Fibroblast of skin of abdomen (primary cell): ENCODE measurements at places on chromosomes 3 and 15.
A peak's percentile ranks its signal among the peaks of the same experiment; 100 is the strongest.

GRCh38 chr15:40762919-40763800 lies 708 bp upstream of the GCHFR start:
- DNase-seq, result peak; percentile 65

DNA sequence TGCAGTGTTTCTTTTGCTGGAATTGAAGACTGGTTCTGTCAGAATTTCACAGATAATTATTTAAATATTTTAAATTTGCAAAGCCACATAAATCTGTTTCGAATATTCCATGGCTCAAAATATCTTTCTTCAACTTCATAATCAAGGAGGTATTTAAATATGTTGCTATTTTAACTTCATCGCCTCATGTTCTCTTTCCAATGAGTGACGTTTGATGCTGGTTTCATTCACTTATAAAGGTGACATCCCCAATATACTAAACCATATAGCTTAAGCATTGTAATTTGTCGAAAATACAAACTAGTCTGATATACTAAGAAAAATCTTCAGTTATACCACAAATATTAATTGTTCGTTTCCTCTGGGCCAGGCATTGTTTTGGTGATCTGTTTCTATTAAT lies 22.5 kb downstream of the MBNL1 start:
- DNase-seq, result no peak

GRCh38 chr15:79156704-79157375 lies 66.3 kb upstream of the RASGRF1 start:
- DNase-seq, result no peak

DNA sequence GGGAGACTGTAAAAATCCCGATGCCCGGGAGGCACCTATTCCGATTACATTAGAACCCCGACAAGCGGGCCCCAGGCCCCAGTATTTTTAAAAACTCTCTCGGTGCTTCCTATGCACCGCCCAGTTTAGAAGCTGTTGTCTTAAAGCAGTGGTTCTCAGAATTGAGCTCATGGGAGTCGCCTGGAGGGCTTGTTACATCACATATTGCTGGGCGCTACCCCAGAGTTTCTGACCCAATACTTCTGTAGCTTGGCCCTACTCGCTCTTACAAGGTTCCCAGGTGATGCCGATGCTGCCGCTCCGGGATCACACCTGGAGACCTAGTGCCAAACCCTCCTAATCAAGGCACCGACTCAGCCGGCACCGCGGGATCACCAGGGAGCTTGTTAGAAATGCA lies 35.2 kb downstream of the CPN2 start:
- DNase-seq, result no peak

DNA sequence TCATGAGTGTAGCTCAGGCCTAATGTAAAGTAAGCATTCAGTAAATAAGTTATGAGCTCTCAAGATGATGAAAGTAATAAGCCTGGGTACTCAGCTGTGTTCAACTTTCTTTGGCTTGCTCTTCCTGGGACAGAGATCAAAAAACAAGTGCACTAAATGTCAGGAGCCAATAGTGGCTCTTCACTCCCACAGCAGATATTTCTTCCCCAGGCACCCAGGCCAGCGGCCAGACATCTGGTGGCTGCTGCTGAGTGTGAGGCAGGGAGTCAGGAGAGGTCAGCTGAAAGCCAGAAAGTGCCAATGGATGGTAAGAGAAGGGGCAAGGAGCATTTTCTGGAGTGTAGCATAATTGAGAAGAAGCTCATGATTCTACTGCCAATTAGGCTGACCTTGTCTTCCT lies 18.2 kb upstream of the ITGA11 start:
- no peak for DNase-seq

DNA sequence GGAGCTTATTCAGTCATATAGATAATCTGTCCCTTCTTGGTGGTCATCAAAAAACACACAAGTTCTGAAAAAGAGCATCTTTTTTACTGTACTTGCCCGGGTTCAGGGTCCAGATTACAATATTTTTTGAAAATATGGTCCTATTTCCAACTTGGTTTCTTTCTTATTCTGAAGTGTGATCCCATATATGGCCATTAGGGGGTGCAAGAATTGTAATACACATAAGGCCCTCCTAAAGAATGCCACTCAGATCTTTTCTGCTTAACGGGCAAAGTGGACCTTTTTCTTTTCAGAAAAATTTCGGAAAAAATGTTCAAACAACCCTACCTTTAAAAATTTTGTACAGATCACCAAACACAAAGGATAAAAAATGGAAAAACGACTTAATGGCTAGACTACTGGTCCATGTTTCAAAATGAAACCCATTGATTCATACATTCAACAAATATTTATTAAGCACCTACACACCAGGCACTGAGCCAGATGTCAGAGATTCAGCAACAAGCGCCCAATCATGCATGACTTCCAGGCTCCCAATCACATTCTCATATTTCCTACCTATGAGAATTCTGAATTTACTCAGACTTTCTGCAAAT lies 102.0 kb upstream of the MYRIP start:
- peak; percentile 36 for DNase-seq

DNA sequence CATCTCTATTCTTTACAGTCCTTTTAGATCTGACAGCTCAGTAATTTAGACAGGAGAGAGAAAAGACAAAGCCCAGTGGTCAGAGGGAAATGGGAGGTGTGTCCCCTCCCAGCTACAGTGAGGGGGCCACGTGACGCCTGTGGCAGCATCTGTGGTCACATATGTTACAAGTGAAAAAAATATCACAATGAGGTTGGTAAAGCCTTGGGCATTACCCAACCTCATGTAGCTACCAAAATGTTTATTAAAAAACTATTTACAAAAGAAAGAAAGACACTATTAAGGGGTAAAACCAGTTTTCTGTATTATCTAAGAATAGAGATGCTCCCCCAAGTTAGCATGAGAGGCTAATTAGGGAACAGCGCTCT lies 42.9 kb upstream of the PLCL2 start:
- DNase-seq, result no peak

DNA sequence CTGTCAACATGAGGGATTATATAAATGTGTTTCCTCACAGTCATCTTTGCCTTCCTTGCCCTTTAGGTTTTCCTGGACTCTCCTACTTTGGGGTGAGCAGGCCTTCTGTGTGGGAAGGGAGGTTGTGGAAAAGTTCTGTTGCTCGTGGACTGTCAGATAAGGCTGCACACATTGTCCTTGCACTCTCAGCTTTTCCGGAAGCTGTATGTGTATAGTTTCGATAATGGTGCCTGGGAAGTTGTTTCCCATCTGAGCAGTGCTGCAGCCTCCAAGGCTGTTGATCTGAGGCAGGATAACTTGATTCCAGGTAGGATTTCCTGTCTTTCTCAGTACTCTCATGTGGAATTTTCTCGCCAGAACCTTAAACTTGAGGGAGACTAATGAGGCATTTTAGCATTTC lies 297.8 kb upstream of the AZI2 start:
- DNase-seq, result no peak

- peak; percentile 90 for DNase-seq
Measured at GRCh38 chr15:78075490-78076230, 1.9 kb downstream of the TBC1D2B start.

GRCh38 chr3:50539356-50540286 lies 27.9 kb downstream of the C3orf18 start:
- DNase-seq, result no peak

GRCh38 chr3:54176106-54176505 lies 53.8 kb downstream of the CACNA2D3 start:
- DNase-seq, result no peak

DNA sequence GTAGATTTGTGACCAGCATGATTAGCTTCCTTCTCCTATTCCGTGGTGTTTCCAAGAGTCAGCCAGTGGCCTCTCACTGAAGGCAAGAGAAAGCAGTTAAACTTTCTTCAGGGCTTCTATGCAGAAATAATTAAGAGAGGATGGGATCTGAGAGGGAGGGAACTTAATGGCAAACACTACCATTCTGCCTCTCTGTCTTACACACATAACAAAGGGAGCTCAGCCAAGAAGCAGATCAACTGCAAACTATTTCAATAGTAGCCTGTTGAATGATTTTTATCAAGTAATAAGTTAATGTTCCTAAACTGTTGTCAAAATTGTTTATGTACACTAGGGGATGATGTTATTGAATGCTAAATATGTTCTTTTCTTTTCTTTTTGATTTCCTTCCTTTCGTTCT lies 11.8 kb downstream of the OXSR1 start:
- DNase-seq, result no peak

DNA sequence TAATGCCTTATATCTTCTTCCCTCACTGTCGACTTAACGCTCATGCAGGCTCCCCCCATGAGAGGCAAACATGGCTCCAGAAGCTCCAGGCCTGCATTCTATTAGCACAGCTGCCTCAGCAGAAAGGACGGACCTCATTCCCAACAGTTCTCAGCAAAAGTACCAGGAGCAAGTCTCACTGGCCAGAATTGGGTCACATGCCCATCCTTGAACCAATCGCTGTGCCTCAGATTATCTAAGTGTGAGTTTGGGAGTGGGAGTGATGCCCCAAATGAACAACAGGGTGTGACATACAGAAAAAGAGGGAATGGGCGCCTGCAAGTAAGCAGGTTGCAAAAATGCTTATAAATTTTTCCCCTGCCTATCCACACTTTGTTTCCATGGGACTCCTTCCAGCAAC lies 4.3 kb upstream of the RAD18 start:
- no peak for DNase-seq

DNA sequence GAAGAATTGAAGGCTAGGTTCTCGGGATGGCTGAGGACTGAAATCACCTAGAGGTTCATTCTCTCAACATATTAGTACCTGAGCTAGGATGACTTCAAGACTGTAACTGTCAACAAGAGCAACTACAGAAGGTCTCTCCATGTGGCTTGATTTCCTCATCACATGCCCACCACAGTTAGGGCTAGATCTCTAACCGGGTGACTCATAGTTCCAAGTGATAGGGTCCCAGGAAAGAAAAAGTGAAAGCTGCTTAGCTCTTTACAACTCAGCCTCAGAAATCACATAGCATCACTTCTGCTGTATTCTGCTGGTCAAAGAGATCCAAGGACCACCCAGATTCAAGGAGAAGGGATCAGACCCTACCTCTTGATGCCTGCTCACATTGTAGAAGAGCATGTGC lies 165.4 kb upstream of the AGTR1 start:
- DNase-seq, result no peak

- no peak for DNase-seq
Measured at GRCh38 chr15:48794697-48795134, 16.2 kb downstream of the CEP152 start.

DNA sequence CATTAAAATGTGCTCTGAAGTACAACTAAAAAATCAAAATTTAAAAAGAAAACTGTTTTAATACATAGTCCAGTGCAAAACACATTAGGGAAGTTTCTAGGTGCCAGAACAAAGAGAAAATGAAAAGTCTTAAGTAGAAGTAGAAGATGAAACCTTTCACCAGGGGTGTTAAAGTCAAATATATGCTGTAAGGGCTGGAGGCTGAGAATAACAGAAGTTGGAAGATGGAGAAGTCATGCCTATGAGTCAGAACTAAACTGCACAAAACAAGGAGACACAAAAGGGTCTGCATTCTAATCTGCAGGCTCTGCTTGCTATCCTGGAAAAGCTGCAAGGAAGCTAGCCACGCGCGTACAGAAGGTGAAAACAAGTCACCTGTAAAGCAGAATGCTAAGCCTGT lies 48.7 kb upstream of the CPB1 start:
- DNase-seq, result no peak

DNA sequence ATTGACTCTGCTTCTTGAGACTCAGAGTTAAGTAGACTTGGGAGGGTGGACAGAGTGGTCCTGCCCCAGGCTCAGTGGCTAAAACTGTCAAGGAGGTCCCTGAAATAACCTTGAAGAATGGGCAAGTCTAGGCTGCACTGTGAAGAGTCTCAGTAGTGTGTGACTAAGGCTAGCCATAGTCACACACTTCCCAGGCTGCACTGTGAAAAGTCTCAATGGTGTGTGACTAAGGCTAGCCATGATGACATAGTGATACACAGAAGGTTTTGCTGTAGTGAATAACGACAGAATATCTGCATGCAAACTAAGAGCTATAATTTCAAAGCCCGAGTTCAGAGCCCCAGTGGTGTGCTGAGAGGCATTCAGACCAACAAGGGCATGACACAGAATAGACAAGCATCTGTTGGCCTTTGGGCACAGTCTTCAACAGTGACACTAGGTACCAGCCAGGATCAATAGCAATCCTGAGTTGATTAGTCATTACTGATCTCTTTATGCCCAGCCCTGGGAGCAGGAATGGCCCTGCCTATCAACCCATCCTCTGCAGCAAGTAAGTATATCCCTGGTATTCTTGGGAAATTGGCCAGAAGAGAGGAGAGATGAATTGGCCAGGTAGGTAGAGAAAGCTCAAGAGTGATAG lies 72.4 kb upstream of the BBX start:
- DNase-seq, result peak; percentile 13

DNA sequence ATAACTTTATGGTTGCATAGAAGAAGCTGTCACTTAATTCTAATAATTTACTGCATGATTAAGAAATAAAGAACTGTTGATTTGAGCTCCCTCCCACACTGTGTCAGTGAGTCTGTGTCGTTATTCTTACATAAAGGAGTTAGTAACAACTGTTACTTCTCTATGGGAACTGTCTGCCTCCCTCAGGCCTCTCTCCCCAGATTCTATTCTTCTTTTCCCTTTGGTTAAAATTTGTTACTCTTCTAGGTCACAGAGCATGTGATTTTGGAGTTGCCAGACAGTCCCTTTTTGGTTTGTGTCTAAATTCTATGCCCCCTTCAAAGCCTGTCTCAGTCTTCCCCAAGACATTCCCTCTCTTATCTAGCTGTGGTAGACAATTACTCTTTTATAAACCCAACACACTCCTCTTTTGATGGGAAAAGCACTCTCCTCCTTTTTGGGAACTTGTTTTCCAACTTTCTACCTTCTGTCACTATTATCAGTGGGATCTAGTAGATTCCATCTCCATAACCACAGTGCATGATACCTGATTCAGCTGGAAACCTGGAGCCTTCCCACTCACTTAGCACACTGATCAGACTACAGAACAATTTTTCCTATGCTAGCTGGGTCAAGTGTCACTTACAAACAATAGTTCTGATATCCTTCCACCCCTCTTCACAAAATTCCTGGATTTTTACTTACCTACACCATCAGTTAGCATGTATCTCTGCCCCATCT lies 422.1 kb upstream of the TGFBR2 start:
- DNase-seq, result no peak

GRCh38 chr15:70541511-70541910 lies 221.8 kb downstream of the UACA start:
- DNase-seq, result no peak

- peak; percentile 16 for DNase-seq
Measured at GRCh38 chr3:128597900-128598299, 52.7 kb downstream of the RPN1 start.

GRCh38 chr15:69510556-69510955 lies 57.9 kb downstream of the RPLP1 start:
- no peak for DNase-seq

DNA sequence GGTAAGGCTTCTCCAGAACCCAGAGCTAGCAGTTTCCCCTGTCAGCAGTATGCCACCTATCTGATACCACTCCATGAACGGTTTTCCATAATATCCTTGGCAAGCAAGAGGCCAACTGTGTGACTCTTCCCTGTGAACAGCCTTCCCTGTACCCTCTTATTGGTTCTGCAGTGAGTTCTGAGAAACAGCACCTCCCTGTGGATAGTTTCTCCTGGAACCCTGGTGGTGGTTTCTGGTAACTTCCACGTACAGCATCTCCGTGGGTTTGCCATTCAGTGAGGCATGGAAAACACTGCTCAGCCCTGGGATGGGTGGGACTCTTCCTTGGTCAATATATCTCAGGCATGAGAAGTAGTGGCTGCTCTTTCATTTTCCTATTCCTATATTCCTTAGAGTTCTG lies 19.4 kb upstream of the SERPINI2 start:
- no peak for DNase-seq
